A549 treated with ZK216348 at 1 μM for 4 hours (cell line): ENCODE measurements at places on chromosomes 3 and 15. TPM values are rescaled to one million over a fixed set of nuclear protein-coding genes. Genes with fewer than 3 reads are reported as not detected.

Gene HIGD2B
- not detected in 5 replicates for total RNA-seq

Gene WWTR1
- 115 to 148 TPM (median 145 TPM) in 5 replicates for total RNA-seq

Gene RBP2
- not detected in 5 replicates for total RNA-seq

Gene C3orf62
- total RNA-seq = 1.7 to 2.6 TPM (median 2.0 TPM) in 5 replicates

Gene SLC51B
- 13.1 to 18.9 TPM (median 15.7 TPM) in 5 replicates for total RNA-seq

Gene CCPG1
- total RNA-seq = 26.7 to 41.0 TPM (median 36.6 TPM) in 5 replicates

Gene SV2B
- total RNA-seq = 0.02 to 0.20 TPM (median 0.06 TPM) in 5 replicates

Gene TICRR
- 10.0 to 14.1 TPM (median 13.3 TPM) in 5 replicates for total RNA-seq

Gene CLEC3B
- total RNA-seq = 0.22 TPM in 1 of 5 replicates, not detected in the others

Gene SH2D7
- total RNA-seq = not detected in 5 replicates

Gene PLAAT1
- 0.18 TPM in 1 of 5 replicates, not detected in the others for total RNA-seq

Gene AGBL1
- not detected in 5 replicates for total RNA-seq

Gene KLHL6
- total RNA-seq = not detected in 5 replicates

Gene SOX14
- not detected in 5 replicates for total RNA-seq

Gene STXBP5L
- total RNA-seq = not detected in 5 replicates

Gene TNIK
- 1.8 to 2.6 TPM (median 2.3 TPM) in 5 replicates for total RNA-seq

Gene NTRK3
- 14.9 to 27.5 TPM (median 23.0 TPM) in 5 replicates for total RNA-seq

Gene SLCO2A1
- 0.02 to 0.22 TPM (median 0.06 TPM) in 4 of 5 replicates, not detected in the other for total RNA-seq

Gene LMLN
- total RNA-seq = 1.7 to 2.9 TPM (median 2.2 TPM) in 5 replicates

Gene RASL12
- total RNA-seq = 0.08 to 0.19 TPM (median 0.15 TPM) in 5 replicates

Gene VIPR1
- total RNA-seq = 0.47 to 1.0 TPM (median 0.68 TPM) in 5 replicates

Gene FGF7
- not detected in 5 replicates for total RNA-seq

Gene FILIP1L
- 0.11 to 0.27 TPM (median 0.18 TPM) in 4 of 5 replicates, not detected in the other for total RNA-seq

Gene SPINK8
- total RNA-seq = not detected in 5 replicates

Gene PLA2G4E
- not detected in 5 replicates for total RNA-seq

Gene SLC49A4
- total RNA-seq = 13.2 to 16.0 TPM (median 14.1 TPM) in 5 replicates

Gene SAXO2
- 1.5 to 5.0 TPM (median 1.7 TPM) in 5 replicates for total RNA-seq

Gene CCR3
- not detected in 5 replicates for total RNA-seq

Gene COLQ
- 0.19 to 0.80 TPM (median 0.21 TPM) in 5 replicates for total RNA-seq
